ENCODE measurements at places on chromosomes 3 and 15. TPM values are rescaled to one million over a fixed set of nuclear protein-coding genes. Genes with fewer than 3 reads are reported as not detected.

Gene UNC45A
- total RNA-seq, result 129 TPM

Gene AGBL1
- total RNA-seq, result not detected

Gene PHLDB2
- 87.3 TPM for total RNA-seq

DNA sequence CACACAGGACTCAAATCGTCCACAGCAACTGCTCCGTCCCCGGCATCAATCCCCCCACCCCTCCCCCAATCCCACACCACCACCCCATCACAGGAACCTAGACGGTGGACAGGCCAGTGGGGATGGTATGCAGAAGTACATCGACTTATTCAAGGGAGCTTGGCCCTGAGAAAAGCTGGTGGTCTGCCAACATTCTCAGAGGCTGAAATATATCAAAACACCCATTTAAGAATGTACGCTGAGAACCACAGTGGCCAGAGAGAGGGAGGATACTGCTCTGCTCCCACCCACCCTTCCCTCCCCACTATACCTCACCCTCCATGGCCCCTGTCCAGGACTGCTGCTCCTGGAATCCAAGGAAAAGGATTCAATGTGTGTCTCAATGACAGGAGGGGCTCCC lies 12.4 kb upstream of the USP3 start:
- no peak for DNase-seq

DNA sequence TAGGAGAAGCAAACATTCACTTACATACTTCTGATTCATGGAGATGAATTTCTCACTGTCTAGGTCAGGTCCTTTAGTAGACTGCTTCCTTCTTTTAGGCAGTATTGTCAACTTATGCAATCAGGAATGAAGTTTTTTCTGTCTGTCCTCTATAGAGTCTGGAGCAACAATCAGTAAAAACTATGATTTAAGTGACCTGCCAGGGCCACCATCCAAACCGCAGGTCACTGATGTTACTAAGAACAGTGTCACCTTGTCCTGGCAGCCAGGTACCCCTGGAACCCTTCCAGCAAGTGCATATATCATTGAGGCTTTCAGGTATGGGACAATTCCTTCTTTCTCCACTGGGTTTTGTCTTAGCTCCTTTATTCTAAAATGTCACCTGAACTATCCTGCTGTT lies 523.1 kb downstream of the ROBO2 start:
- DNase-seq, result no peak

DNA sequence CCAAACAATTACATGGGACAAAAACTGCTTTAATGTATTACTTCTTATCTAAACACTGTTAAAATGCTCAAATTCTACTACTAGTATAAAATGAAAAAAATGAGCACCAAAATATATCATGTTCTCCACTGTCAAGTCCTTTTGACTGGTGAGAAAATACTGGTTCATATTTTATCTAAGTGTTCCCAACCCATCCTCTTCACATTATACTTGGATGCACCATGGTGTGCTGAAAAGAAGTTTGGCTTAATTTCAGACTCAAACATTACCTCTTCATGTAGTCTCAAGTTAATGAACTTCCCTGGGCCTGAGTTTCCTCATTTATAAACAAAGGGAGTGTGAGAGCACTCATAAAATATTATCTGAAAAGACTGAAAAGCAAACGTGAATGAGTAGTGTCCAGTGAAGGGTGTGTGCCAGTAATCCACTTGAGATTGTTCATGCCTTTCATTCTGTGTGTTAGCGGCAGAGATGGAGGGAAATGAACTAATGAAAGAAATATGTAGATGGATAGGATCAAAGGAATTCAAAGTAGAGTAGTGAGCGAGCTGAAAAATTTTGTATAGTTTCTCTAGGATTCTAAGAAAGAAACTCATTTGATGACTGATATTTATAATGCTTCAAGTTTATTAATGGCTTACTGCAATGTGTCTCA lies 263.2 kb downstream of the NLGN1 start:
- no peak for DNase-seq

- DNase-seq, result no peak
Measured at GRCh38 chr3:177065285-177066033, 131.8 kb downstream of the TBL1XR1 start.

DNA sequence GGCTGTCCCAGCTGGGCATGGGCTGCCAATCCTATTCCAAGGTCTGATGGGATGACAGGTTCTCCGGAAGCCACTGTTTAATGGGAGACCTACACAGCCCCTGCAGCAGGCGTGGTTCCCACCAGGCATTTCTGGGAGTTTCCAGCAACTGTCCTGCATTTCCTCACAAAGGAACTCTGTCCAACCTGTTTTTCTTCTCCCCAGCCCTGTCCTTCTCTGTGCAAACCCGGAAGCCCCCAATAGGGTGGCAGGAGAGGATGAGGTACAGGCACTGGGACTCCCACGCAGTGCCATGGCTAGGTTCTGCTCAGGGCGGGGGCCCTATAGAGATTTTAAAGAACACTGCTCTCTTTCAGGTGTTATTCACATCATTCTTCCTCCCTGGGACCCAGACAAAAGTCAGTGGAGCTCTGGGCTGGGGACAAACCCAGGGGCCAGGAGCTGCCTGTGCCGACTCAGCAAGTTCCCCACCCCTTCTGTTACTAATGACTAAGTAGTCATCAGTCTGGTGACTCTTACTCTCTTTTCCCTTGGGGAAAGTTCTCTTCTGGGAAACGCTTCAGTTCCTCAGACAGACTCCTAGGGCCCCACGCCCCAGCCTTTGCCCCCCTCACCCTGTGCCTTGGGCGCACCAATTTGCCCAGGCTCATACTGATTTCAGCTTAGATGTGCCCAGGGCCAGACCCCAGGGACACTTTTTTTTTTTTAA lies 97.7 kb downstream of the CD47 start:
- no peak for DNase-seq

DNA sequence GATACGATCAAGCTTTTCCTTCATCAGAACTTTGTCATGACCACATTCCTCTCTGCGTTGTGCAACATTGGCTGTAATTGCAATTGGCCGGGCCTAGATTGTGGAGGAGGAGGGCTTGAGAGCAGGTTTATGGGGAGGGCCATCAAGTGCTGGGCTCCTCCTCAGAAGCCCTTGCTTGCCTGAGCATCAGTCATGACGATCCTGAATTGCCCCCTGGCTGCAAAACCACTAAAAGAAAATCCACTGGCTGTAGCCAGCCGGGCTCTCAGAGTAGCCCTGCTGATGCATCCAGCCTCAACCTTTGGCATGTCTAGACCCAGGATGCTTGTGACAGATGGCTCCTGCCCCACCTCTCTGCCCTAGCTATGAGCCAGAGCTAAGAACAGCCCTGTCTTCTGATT lies 13.4 kb upstream of the TRH start:
- DNase-seq, result no peak

- DNase-seq, result no peak
Measured at GRCh38 chr3:182400838-182401237, 392.5 kb upstream of the ATP11B start.

- no peak for DNase-seq
Measured at GRCh38 chr3:109137761-109138160, 1.2 kb downstream of the C3orf85 start.

GRCh38 chr15:78093242-78094020 lies 1.1 kb downstream of the SH2D7 start:
- DNase-seq, result no peak

DNA sequence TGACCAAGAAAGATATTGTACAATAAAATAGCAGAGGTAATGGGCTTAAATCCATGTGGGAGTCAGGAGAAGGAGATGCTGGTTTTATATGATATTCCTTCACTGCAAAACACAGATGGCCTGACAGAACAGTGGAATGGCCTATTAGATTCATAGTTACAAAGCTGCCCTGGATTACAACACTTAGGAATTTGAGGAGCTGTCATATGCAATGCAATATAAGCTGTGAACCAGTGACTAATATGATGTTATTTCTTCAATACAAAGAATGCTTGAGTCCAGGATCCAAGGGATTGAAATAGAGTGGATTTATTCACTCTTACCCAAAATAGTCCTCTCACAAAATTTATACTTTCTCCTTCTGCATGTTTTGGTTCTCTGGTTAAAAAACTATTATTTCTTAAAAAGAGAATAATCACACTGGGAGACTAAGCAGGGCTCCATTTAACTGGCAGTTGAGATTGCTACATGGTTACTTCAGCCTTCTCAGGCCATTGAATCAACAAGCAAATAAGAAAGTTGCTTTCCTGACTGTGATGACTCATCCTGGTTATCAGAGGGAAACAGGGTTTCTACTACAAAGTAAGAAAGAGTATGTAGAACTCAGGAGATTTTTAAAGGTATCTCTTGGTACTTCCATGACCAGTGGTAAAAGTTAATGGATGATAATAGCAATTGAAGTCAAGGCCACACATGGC lies 79.8 kb upstream of the ZPLD1 start:
- DNase-seq, result no peak

DNA sequence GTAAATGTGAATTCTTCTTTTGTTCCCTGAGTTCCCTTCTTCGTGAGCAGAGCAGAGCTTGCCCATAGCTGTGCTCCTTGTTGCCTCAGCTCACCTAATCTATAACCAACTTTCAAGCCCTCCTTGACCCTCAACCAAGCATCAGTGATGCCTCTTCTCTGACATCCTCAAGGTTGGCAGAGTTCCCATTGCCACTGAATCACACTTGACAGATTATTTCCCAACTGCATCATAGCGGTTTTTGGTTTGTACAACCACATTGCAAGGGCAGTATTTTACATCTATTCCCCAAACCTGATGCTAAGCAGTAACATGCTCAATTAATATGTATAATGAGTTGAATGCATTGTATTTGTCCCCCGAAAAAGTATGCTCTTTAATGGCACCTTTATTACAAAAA lies 133.0 kb upstream of the SNTN start:
- no peak for DNase-seq
